ENCODE measurements at places on chromosomes 1 and 21.

- no peak for DNase-seq
Observed at GRCh38 chr1:246588159-246588721, 22.0 kb downstream of the CNST start.

DNA sequence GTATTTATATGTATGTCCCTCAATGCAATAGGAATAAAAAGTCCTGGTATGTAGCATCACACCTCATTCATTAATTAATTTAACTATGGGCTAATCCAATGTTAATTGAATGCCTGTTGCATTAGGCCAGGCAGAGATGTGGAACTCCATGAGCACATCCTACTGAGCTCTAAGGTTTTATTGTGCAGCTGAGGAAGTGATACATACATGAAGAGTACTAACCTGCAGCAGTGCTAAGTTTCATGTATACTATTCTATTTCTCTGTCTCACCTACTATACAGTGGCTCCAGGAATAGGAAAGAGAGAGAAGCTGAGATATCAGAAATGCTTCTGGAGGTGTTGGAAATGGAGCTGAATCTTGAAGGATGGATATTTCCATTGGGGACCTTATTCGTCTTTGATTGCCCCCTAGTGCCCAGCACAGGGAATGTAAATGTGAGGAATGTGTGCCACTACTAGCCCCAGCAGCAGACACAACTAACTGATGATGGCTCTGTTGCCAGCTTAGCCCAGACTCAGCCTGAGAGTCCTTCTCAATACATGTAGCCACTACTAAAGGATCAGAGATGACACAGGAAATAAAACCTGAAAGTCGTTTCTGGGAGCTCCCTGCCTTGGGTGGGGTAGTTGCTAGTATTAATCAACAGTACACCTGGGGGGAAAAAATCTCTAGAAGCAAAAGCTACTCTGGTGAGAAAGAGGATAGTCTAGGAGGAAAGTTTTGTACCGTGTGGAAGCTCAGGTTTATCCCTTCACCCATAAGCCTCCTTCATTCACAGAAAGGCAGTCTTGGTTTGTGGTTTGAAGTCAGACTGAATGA lies 173.3 kb upstream of the FOXD3 start:
- DNase-seq: no peak

DNA sequence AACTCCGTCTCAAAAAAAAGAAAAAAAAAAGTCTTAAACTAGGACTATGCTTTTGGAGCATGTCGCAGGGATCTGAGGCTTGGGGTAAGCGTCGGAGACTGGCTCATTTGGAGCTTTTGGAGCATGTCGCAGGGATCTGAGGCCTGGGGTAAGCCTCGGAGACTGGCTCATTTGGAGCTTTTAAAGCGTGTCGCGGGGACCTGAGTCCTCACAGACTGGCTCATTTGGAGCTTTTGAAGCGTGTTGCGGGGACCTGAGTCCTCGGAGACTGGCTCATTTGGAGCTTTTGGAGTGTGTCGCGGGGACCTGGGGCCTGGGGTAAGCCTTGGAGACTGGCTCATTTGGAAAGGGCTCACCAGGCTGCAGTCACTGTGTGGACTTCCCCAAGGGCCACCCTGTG lies 13.6 kb upstream of the TSPEAR start:
- no peak for DNase-seq

- DNase-seq: no peak
Observed at GRCh38 chr1:184388319-184388889, 1.6 kb downstream of the C1orf21 start.

DNA sequence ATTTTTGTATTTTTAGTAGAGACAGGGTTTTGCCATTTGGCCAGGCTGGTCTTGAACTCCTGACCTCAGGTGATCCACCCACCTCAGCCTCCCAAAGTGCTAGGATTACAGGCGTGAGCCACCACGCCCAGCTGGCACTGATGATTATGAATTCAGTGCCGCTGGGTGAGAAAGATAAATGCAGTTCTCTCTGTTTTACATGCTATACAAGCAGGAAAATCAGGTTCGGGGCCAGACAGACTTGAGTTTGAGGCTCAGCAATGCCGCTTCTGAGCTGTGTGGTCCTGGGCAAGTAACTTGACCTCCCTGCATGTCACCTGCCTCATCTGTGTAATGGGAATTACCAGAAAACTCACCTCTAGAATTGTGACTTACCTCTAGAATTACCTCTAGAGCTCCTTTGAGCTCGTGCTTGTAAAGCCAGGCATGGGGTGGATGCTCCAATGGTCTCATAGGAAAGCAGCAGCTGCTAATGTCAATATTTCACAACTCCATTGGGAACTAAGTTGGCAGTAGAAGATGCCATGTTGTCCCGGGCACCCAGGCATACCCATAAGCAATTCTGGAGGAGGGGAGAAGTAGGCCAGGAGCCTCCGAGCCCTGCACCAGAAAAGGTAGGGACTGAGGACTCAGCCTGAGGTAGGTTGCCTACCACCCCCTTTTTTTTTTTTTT lies 119.8 kb upstream of the SLC25A33 start:
- DNase-seq: no peak

GRCh38 chr1:51355382-51355781 lies 25.0 kb upstream of the TTC39A start:
- no peak for DNase-seq

GRCh38 chr1:19505693-19506457 lies 20.5 kb upstream of the CAPZB start:
- DNase-seq: no peak

- DNase-seq: no peak
Observed at GRCh38 chr21:44630440-44630839, 3.5 kb downstream of the KRTAP10-9 start.

GRCh38 chr1:183699616-183700160 lies 46.6 kb upstream of the APOBEC4 start:
- no peak for DNase-seq

DNA sequence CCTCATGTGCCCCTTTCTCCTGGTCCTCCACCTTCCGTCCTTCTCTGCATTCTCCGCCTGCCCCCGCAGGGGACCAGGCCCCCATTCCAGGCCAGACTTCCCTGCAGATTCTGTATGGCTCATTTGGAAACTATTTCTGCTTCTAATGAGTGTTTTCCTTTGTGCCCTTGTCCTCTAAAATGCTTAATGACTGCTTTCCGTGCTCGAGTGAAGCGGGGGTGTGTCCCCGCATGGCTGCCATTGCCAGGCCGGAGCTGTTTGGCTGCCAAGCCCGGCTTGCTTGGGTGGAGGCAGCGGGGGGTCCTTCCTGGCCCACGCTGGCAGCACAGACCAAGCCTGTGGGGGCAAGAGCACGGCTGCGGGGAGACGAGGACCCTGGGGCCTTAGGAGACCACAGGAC lies 299.3 kb upstream of the VAMP3 start:
- DNase-seq: no peak

DNA sequence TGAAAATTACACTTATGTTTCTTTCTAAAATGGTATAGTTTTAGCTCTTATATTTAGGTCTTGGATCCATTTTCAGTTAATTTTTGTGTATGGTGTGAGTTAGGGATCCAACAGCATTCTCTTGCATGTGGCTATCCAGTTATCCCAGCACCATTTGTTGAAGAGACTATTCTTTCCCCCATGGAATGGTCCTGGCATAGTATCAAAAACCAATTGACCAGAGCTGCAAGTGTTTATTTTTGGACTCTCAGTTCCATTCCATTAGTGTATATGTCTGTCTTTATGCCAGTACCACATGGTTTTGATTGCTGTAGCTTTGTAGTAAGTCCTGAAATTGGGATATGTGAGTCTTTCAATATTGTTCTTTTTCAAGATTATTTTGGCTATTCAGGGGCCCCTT lies 14.3 kb downstream of the TTLL10 start:
- no peak for DNase-seq

DNA sequence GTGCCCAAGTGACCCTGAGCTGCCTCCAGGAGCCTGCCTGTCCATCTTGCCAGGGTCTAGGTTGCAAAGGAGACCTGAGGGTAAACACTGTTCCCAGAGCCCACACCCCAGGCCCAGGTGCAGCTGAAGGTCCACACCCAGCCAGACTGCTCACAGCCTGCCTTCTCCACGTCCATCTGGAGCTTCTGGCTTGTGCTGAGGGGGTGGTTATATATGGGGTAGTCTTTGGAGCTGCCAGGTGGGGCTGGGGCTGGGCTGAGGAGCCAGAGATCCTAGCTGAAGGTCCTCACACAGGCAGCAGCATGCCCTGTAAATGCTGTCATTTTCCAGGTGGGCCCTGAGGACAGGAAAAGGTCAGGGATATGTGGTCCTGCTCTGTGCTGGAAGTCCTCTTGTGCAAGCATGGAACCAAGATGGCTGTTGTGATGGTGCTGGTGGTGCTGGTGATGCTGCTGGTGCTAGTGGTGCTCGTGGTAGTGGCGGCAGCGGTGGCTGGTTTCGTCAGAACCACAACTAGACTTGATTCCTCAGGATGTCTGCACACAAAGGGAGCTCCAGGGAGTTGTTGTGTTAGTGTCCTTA lies 182.7 kb downstream of the MATN1 start:
- no peak for DNase-seq

GRCh38 chr1:57908147-57908890 lies 484.5 kb upstream of the DAB1 start:
- DNase-seq: no peak

GRCh38 chr1:43872280-43872679 lies 61.3 kb upstream of the ARTN start:
- DNase-seq: no peak

DNA sequence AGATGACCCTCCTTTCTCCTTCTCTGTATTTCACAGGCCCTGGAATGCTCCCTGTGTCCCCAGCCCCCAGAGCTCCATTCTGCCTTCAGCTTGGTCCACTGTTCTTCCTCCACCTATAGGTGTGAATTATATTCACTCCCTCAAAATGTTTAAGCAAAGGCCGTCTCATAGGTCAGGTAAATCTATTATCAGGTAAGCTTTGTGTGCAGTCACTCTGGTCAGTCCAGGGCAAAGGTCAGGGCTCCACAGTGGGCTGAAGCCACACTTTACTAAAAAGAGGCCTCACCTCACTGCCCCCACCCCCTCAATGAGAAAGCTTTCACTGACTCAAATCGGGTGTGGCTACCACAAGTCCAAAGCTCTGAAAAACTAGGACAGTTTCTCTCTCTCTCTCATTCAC lies 65.9 kb downstream of the DNTTIP2 start:
- no peak for DNase-seq

- no peak for DNase-seq
Observed at GRCh38 chr21:42426876-42427480, 23.3 kb downstream of the UBASH3A start.

DNA sequence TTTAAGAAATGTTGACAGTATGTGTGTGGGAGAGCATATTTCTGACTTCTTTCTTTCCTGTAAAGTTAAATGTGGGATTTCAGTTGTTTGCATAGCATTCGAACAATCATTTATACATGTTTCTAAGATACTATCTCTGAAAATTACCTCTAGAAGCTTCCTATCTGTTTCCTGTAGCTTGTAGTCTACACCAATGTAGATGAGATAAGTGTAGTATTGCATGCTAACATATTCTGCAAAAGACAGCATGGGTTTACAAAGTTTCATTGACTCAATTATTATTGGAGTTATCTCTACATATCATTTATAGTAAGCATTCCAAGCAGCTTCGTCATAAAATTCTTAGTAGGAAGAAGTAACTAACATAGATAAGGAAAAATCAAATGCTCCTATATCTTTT lies 98.9 kb upstream of the DPYD start:
- no peak for DNase-seq

- DNase-seq: peak; percentile 9
Observed at GRCh38 chr1:21175670-21176581, 771 bp downstream of the EIF4G3 start.

- DNase-seq: no peak
Observed at GRCh38 chr1:184060316-184060715, 8.8 kb downstream of the TSEN15 start.

DNA sequence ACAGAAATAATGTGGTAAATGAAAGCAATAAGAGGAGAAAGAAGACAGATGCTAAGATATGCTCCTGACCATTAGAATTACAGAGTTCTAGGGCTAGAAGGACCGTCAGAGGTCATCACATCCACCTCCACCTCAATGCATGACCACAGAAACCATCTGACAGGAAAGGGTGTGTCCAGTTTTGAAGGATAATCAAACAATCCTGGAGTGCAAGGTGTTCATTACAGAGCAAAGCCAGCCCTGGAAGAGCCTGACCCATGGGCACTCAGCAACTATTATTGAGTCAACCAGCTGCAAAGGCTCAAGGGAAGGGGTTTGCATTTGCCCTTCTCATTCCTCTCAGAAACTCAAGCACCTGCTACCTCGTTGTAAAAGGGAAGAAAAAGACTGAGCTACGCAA lies 46.4 kb downstream of the TOR1AIP2 start:
- no peak for DNase-seq

- DNase-seq: peak; percentile 71
Observed at GRCh38 chr1:167627865-167628641, 2.0 kb upstream of the RCSD1 start.

- no peak for DNase-seq
Observed at GRCh38 chr1:208303743-208304712, 59.8 kb upstream of the PLXNA2 start.

DNA sequence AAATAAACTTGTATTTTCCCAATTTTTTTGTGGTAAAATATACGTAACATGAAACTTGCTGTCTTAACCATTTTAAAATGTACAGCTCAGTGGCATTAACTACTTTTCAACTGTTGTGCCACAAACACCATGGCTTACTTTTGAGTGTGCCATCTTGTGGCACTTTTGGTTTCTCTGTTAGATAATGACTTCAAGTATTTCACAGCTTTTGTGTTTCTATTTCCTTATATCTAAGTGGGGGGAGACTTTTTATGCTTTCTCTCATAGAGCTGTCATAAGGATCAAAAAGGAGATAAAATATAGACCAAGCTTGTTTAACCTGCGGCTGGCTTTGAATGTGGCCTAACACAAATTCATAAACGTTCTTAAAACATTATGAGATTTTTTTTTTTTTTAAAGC lies 44.3 kb downstream of the CDC14A start:
- no peak for DNase-seq

- no peak for DNase-seq
Observed at GRCh38 chr1:42429603-42430002, 26.2 kb downstream of the ZMYND12 start.

DNA sequence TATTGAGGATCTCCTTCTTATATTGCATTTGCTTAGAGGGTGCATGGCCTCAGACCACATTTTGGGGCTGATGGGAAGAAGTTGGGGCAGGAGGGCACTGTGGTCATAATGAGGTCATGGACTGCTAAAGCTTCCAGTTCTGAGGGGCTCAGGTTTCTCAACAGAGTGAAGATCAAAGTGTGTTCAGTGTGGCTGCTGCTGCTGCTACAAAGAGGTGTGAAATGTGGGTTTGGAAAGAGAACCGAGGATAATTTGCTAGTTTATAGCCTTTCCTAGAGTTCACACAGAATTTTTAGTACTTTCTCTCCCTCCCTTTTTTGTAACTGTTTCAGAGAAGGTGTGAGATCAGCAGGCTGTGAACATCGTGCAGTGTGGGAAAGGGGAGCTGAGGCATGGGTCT lies 73.3 kb downstream of the CACNA1E start:
- no peak for DNase-seq

Data from stimulated activated CD8-positive, alpha-beta memory T cell treated with anti-CD3 and anti-CD28 coated beads, Interleukin-15, amount 100 ng/mL, for 48 hours (primary cell).